ENCODE measurements at places on chromosomes 11 and 22. TPM values are rescaled to one million over a fixed set of nuclear protein-coding genes. Genes with fewer than 3 reads are reported as not detected.

DNA sequence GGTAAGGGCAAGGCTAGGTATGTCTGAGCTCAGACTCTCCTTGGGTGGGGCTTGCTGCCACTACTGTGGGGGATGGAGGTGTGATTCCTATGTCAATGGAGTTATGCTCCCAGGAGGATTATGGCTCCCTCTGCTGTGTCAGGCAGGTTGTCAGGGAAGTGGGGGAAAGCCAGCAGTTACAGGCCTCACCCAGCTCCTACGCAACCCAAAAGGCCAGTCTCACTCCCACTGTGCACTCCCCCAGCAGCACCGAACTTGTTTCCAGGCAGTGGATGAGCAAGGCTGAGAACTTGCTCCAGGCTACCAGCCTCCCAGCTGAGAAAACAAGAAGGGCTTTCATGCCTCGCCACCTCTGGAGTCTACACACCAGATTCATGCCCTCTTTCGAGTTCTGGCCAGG, 18.2 kb downstream of the C11orf91 start:
- DNase-seq: no peak

DNA sequence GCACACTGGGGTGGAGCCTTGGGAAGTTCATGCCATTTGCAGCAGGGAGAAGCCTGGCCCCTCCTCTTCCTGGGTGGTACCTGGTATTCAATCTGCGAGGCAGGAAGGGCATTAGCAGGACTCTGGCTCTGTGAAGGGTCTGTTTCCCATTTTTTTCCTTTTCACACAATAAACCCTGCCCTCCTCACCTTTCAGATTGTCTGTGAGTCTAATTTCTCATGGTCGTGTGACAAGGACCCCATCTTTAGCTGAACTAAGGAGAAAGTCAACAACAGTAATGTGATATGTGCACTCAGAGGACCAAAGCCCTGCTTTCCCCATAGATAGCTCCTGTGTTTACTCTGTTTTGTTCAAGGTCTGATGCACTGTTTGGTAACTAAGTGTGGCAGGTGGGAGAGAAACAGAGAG, 26.6 kb upstream of the CASP4 start:
- DNase-seq: no peak

DNA sequence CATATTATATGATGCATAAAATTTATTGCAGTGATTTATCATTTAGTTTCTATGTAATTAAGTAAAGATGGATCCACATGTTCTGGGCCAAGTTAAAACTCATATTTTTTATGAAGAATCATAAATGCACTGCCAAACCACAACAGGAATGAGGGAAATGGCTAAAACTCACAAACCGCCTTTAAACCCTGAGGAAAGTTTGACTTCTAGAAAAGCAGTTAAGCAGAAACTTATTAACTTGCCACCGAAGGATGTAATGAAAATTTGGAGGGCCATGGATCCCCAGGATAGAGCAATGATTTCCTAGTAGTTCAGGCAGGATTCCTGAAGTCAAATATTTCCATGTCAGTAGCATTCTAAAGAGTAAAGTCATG, 218.3 kb upstream of the CTSC start:
- no peak for DNase-seq

DNA sequence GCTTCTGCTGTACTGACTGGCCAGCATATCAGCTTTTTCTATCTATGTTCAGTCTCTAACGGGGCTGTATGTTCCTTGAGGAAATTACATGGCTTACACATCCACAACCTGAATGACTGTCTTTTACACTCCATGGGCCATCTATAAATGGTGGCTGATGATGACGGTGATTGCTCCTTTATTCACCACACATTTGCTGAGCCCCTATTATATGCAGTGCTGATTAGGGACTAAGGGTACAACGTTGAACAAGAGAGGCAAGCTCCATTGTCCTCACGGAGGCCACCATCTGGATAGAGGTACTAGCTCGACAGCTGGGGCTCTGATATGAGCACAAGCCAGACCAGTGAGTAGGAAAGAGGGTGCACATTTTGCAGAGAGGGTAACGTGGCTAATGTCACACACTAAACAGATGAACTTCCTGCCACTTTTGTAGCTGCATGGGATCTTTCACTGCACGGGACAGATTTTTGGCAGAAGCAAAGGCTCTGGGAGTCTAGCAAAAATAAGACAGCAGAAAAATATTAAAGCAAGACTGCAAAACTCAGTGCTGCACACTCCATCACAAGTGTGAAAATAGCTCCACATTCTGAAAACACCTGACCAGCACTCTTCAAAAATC, 30.6 kb downstream of the DRD2 start:
- DNase-seq: no peak

Gene PRCP
- polyA plus RNA-seq: 307 TPM

Gene SNU13
- 145 TPM for polyA plus RNA-seq

Gene TMEM191C
- 0.79 TPM for polyA plus RNA-seq
